ENCODE measurements at places on chromosomes 1 and 21.

DNA sequence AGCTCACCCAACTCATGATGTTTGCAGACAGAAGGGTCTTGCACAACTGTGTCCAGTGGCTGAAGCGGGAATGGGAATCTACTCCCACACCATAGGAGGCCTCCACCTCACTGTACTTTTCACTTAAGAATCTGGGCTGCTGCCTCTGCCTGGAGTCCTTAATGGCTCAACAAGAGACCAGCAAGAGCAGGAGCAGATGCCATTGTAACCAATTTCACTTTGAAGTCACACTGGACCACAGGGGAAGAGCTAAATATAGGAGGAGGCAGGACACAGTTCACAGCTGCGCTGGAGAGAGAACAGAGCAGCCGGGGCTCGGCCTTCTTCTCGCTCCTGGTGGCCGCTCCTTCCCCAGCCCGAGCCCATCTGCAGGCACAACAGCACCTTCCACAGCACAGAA is 120.4 kb downstream of the SIPA1L2 start:
- no peak overlapping the region for H3K4me3 ChIP-seq
- H3K36me3 ChIP-seq, result peaks cover 3% of the 10 kb centered on the region
- H3K4me1 ChIP-seq, result peaks cover 15% of the 10 kb centered on the region
- DNase-seq, result no peak
- H3K27me3 ChIP-seq, result no peaks in the 10 kb centered on the region
- H3K27ac ChIP-seq, result no peak overlapping the region

GRCh38 chr1:199298825-199299224 is 660.0 kb downstream of the PTPRC start:
- H3K4me3 ChIP-seq, result no peak overlapping the region
- no peaks in the 10 kb centered on the region for H3K27me3 ChIP-seq
- no peak for DNase-seq
- H3K27ac ChIP-seq, result no peak overlapping the region
- H3K4me1 ChIP-seq, result no peaks in the 10 kb centered on the region
- no peaks in the 10 kb centered on the region for H3K36me3 ChIP-seq

- DNase-seq, result no peak
- no peaks in the 10 kb centered on the region for H3K4me1 ChIP-seq
- H3K27ac ChIP-seq, result no peak overlapping the region
These were observed 27.5 kb upstream of the ITPKB start for GRCh38 chr1:226766565-226766964.

GRCh38 chr21:42614396-42614795 is 39.0 kb upstream of the PDE9A start:
- no peaks in the 10 kb centered on the region for H3K36me3 ChIP-seq
- peaks cover 4% of the 10 kb centered on the region for H3K27me3 ChIP-seq
- H3K4me3 ChIP-seq, result no peak overlapping the region

DNA sequence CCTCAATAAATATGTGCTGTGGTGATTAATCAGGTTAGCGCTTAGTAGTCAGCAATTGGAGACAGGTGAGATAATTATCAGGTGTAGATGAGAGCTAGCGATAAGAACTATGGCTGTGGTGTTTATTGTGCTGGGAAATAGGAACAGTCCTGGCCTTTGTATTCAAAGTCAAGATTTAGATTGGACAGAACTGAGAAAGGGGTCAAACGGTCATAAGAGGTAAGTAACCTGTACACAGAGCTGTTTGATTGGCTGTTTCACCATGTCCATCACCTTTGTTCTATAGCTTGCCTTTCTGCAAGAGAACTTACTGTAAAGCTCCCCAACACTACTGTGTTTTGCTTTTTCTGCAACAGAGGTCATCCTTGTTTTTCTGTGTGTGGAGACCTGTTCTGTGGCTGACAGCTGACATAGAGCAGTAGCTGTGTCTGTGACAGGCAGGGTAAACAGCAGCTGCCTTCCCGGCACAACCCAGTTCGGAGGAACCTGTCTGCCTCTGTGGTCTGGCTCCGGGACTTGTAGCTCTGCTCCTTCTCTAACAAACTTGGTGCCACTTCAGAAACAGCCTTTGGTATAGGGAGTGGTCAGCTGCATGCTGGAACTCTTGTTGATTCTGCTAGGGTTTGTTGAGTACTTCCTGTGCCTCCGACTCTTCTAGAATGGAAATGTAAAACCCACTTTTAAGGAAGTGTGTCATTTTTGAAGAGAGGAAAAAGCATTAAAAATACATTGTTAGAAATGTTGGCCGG is 21.1 kb upstream of the CDC42 start:
- no peaks in the 10 kb centered on the region for H3K27me3 ChIP-seq

DNA sequence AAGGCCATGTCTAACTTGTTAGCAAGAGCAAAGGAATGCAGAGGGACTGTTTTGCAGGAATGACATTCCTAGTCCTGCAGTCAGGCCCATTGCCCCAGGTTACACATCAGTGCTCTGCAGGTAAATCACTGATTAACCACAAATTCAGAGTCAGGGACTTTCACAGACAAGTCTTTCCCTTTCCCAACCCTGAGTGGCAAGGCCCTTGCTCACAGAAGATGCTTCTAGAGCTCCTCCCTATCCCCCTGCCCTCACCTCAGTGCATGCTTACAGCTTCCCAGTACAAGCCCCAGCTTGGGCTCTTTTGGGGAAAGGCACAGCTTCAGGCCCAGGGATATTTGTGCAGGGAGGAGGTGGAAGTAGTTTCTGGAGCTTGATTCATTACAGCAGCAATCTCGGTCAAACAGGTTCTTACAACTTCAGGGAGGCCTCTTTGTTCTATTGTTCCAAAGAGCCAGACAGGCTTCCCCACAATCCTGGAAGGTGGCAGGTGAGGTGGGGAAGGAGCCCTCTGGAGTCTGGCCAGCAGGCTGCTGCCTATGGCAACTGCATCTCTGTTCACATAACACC is 53.9 kb downstream of the CASQ2 start:
- H3K27ac ChIP-seq, result no peak overlapping the region
- no peaks in the 10 kb centered on the region for H3K27me3 ChIP-seq
- peaks cover 3% of the 10 kb centered on the region for H3K4me1 ChIP-seq
- no peak for DNase-seq
